ENCODE measurements at places on chromosomes 1 and 21.
A peak's percentile ranks its signal among the peaks of the same experiment; 100 is the strongest.

DNA sequence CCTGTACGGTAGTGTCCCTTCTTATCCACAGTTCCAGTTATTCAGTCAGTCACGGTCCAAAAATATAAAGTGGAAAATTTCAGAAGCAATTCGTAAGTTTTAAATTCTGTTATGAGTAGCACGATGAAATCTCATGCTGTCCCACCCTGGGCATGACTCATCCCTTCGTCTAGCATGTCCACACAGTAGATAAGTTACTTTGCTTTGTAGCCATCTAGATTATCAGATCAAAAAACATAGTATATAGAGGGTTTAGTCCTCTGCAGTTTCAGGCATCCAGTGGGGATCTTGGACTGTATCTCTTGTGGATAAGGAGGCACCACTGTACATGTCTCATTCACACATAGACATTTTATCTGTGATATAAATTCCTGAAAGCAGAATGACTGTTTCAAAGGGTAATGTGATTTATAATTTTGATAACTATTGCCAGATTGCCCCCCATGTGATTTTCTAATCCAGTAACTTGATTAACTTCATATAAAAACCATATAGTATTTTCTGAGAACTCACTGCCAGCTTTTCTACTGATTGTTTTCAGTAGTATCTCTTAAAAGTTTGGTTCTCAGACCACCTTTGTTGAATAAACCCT is 143.3 kb downstream of the DYRK1A start:
- H3K27ac ChIP-seq, result no peak overlapping the region
- no peak for DNase-seq
- no peaks in the 10 kb centered on the region for H3K4me1 ChIP-seq
- H3K36me3 ChIP-seq, result peaks cover 19% of the 10 kb centered on the region
- H3K4me3 ChIP-seq, result no peak overlapping the region
- no peaks in the 10 kb centered on the region for H3K27me3 ChIP-seq

GRCh38 chr1:24513706-24514105 is 11.1 kb downstream of the RCAN3 start:
- no peaks in the 10 kb centered on the region for H3K36me3 ChIP-seq
- no peak overlapping the region for H3K27ac ChIP-seq
- no peaks in the 10 kb centered on the region for H3K4me1 ChIP-seq
- DNase-seq, result no peak

- no peak overlapping the region for H3K27ac ChIP-seq
- H3K27me3 ChIP-seq, result no peaks in the 10 kb centered on the region
- H3K36me3 ChIP-seq, result no peaks in the 10 kb centered on the region
- H3K4me1 ChIP-seq, result no peaks in the 10 kb centered on the region
- no peak for DNase-seq
These were observed 98.5 kb downstream of the ATG4C start for GRCh38 chr1:62882201-62883104.

GRCh38 chr1:117613249-117613968 is 7.6 kb downstream of the TENT5C start:
- no peaks in the 10 kb centered on the region for H3K4me1 ChIP-seq
- H3K27me3 ChIP-seq, result no peaks in the 10 kb centered on the region
- peak overlapping the region; percentile 65 for H3K27ac ChIP-seq
- peak; percentile 14 for DNase-seq
- H3K36me3 ChIP-seq, result no peaks in the 10 kb centered on the region
- H3K4me3 ChIP-seq, result no peak overlapping the region

DNA sequence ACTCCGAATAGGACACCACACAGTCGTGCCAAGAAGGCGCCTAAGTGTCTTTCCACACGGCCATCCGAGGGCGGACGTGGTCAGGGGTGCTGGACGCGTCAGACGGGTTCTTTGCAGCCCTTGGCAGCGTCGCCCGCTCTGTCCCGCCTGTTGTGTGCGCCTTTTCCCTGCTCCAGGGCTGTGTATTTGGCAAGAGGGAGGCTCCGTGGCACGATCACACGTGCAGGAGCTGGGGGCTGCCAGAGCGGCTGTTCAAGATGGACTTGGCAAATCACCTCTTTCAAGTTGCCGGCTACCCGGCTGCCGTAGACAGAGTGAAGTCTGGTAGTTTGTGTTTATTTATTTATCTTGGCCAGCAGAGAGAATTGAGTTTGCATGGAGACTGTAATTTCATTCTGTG is 31.9 kb downstream of the PRKCZ start:
- no peaks in the 10 kb centered on the region for H3K27me3 ChIP-seq
- H3K4me1 ChIP-seq, result no peaks in the 10 kb centered on the region
- H3K4me3 ChIP-seq, result no peak overlapping the region
- DNase-seq, result no peak
- H3K36me3 ChIP-seq, result no peaks in the 10 kb centered on the region

DNA sequence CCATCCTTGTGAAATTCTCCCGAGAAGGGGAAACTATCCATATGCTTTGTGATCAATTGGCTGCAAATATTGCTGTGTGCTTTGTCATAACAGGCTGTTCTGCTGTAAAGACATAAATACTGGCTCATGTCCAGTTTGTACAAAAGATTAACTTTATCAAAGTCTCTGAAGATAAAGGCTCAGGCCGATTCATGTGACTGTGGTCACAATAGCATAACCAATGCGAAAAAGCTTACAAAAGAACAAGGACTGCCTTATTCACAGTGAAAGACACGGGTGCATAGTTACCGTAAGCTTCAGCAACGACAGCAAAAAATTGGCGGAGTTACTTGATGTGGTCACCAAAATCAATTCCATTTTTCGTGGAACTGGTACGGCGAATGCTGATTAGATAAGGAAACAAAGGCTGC is 173.6 kb upstream of the CHRM3 start:
- no peak overlapping the region for H3K27ac ChIP-seq
- no peaks in the 10 kb centered on the region for H3K4me1 ChIP-seq
- no peaks in the 10 kb centered on the region for H3K36me3 ChIP-seq
- no peaks in the 10 kb centered on the region for H3K27me3 ChIP-seq

DNA sequence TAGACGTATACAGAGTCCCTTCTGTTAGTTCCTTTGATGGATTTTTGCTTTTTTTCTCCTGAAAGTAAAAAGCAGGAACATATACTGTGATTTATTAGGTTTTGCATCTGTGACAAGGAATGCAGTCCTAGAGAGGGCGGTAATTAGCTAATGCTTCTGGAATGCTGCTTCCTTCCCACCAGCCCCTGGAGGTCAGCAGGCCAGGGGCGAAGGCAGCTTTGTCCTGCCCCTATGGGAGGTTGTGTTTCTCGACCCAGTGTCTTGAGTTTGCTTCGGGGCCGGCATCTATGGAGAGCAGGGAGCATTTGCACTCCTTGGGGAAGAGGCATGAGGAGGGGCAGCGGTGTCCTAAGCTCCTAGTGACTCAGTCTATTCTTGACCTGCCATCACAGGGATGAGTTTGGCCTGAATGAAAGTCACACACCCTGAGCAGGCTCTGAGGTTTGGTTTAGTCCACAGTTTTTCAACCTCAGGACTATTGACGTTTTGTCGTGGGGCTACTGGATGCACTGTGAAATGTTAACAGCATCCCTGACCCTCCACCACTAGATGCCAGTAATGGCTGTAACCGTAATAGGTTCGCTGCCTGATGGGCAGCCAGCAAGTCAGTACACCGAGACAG is 85.0 kb upstream of the KCNJ15 start:
- no peaks in the 10 kb centered on the region for H3K36me3 ChIP-seq
- H3K4me3 ChIP-seq, result no peak overlapping the region
- no peak overlapping the region for H3K27ac ChIP-seq
- no peak for DNase-seq
- no peaks in the 10 kb centered on the region for H3K4me1 ChIP-seq

- peaks cover 11% of the 10 kb centered on the region for H3K27me3 ChIP-seq
- no peaks in the 10 kb centered on the region for H3K4me1 ChIP-seq
- no peak overlapping the region for H3K27ac ChIP-seq
These were observed 1.4 kb upstream of the EPHB2 start for GRCh38 chr1:22709227-22709626.

- no peaks in the 10 kb centered on the region for H3K36me3 ChIP-seq
- DNase-seq, result no peak
- peak overlapping the region; percentile 46 for H3K27ac ChIP-seq
- peaks cover 3% of the 10 kb centered on the region for H3K4me1 ChIP-seq
These were observed 132.4 kb upstream of the TMEM51 start for GRCh38 chr1:15020943-15021745.

GRCh38 chr1:51792864-51793263 is 85.7 kb downstream of the NRDC start:
- H3K36me3 ChIP-seq, result peaks cover 17% of the 10 kb centered on the region
- H3K27me3 ChIP-seq, result no peaks in the 10 kb centered on the region
- H3K27ac ChIP-seq, result no peak overlapping the region

DNA sequence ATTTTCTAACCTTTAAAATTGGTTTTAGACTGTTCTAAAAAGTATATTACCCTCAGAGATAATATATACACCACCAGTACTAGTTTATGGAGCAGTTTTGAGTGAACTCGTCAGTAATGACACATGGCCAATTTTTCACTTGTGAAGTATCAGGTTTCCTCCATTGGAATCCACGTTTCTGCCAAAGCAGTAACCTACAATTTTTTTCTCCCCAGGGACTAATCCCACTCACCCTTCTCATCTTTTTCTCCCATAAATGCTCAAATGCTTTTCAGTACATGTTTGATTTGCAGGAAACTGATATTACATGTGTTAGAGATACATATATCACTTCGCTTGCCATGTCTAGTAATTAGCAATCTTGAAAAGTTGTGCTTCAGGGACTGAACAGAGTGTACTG is 94.1 kb downstream of the COL24A1 start:
- H3K36me3 ChIP-seq, result no peaks in the 10 kb centered on the region
- H3K27me3 ChIP-seq, result no peaks in the 10 kb centered on the region
- H3K4me3 ChIP-seq, result no peak overlapping the region
- H3K27ac ChIP-seq, result no peak overlapping the region
- DNase-seq, result no peak

DNA sequence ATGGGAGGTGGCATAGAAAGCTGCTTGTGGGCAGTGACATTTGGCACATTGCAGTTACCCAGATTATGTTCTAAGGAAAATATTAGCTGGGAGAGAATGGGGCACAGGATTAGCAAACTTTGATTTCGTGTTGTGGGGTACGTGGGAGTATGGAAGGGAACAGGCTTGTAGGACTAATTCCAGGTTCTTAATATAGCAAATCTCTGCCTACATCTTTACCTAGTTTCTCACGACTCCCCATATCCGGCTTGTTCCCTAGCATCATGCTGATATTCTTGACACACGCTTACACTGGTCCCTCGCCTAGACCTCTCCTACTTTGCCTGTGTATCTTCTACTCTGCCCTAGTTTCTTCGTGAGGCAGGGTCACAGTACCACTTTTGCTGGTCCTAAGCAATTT is 293.9 kb upstream of the PLXNA2 start:
- H3K36me3 ChIP-seq, result no peaks in the 10 kb centered on the region
- H3K27me3 ChIP-seq, result no peaks in the 10 kb centered on the region
- DNase-seq, result no peak
- H3K4me1 ChIP-seq, result no peaks in the 10 kb centered on the region
- H3K27ac ChIP-seq, result no peak overlapping the region

DNA sequence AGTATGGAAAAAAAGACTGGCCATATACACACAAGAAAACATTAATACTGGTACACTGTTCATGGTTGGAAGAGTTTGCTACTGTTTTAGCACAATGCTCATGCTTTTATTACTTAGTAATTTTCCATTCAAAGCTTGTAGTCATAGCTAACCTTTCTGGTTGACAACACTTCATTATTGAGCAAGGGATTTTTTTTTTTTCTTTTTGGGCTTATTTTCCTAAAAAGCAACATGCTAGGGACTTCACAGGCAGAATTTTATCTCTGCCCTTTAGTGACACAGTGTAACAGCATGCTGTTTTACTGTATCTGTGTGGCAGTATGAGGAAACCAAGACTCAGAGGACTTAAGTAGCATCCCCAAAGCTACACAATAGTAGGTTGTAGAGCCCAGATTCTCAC is 58.5 kb downstream of the FGGY start:
- H3K4me3 ChIP-seq, result no peak overlapping the region
- DNase-seq, result no peak
- peak overlapping the region; percentile 74 for H3K27ac ChIP-seq
- H3K4me1 ChIP-seq, result no peaks in the 10 kb centered on the region

DNA sequence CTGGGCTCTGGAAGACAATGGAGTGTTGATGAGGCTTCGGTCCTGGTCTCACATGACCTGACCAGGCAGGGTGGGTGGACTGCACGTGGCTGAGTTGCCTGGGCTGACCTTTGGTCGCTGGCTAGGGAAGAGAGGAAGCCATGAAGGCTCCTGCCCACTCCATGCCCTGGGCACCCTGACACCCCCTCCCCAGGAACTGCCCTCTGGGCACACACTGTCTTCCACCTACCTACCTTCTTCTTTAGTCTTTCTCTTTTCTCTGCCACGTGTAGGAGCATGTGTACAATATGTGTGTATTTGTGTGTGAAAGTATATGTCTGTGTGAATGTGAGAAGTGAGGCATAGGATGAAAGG is 15.1 kb downstream of the POU3F1 start:
- no peaks in the 10 kb centered on the region for H3K27me3 ChIP-seq
- H3K27ac ChIP-seq, result no peak overlapping the region
- H3K36me3 ChIP-seq, result no peaks in the 10 kb centered on the region
- no peak for DNase-seq
- peaks cover 3% of the 10 kb centered on the region for H3K4me1 ChIP-seq

GRCh38 chr1:208093754-208094719 is 150.1 kb downstream of the PLXNA2 start:
- no peaks in the 10 kb centered on the region for H3K36me3 ChIP-seq
- H3K27ac ChIP-seq, result no peak overlapping the region
- DNase-seq, result peak; percentile 61
- no peak overlapping the region for H3K4me3 ChIP-seq
- H3K4me1 ChIP-seq, result no peaks in the 10 kb centered on the region

DNA sequence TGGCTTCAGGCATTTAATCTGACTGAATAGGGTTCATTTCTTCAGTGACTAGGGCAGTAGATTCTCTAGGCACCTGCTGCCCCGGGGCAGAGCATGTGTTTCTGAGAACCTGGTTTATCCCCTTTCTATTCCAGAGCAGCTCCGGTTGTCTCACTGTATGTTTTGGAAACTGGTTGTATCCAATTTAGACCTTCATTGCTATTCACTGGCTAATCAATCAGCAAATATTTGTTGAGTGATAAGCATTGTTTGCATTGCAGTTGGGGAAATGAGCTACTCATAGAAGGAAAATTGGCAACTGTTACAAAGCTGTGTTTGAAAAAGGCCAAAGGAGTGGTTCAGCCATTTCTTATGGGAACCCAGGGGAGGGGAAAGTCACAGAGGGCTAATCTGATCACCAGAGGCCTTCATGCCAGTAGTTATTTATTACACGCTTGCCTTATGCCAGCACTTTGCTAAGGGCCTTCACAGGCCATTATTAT is 2.9 kb downstream of the QSOX1 start:
- peak overlapping the region; percentile 41 for H3K27ac ChIP-seq
- H3K36me3 ChIP-seq, result no peaks in the 10 kb centered on the region
- H3K4me1 ChIP-seq, result no peaks in the 10 kb centered on the region
- no peak overlapping the region for H3K4me3 ChIP-seq
- peak; percentile 73 for DNase-seq

DNA sequence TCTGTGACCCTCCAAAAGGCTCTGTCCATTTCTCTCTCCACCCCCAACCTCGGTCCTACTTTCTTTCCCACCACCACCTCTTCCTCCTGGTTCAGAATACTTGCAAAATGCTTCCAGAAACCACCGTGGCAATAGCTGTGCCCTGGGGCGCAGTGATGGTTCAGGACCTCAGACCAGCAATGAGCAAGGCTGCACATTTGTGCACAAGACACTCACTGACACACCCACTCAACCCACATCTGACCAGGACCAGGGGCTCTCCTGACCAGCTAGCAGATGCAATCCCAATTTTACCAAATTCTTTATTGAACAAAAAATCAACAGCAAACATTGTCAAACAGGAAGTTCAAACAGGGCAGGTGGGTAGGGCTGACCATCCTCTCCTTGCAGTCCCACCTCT is 25.7 kb downstream of the SPOCD1 start:
- no peaks in the 10 kb centered on the region for H3K27me3 ChIP-seq
- H3K4me1 ChIP-seq, result peaks cover 5% of the 10 kb centered on the region
- H3K4me3 ChIP-seq, result no peak overlapping the region
- no peak for DNase-seq
- H3K36me3 ChIP-seq, result no peaks in the 10 kb centered on the region
